ENCODE measurements at places on chromosomes 2 and 18.

DNA sequence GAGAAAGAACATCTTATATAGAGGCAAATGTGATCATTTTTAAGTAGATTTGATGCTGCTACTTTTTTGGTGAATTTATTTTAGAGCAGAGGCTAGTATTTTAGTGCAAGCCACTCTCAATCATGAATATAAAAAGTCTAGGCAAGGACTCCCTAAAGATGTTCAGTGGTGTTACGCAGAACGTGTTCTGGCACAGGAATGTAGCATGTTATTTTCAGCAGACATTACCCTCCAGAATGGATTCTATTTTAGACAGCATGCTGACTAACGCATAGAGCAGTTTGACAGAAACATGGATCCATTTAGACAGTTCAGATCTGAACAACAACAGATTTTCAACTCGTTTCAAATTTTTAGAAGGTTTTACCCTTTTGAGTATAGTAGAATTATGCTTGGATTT is 54.1 kb downstream of the DSC3 start:
- no peak for DNase-seq

GRCh38 chr2:219887870-219888269 is 260.4 kb downstream of the SLC4A3 start:
- DNase-seq = no peak

- no peak for DNase-seq
These were observed 43.0 kb upstream of the DSG1 start for GRCh38 chr18:31274931-31275330.

DNA sequence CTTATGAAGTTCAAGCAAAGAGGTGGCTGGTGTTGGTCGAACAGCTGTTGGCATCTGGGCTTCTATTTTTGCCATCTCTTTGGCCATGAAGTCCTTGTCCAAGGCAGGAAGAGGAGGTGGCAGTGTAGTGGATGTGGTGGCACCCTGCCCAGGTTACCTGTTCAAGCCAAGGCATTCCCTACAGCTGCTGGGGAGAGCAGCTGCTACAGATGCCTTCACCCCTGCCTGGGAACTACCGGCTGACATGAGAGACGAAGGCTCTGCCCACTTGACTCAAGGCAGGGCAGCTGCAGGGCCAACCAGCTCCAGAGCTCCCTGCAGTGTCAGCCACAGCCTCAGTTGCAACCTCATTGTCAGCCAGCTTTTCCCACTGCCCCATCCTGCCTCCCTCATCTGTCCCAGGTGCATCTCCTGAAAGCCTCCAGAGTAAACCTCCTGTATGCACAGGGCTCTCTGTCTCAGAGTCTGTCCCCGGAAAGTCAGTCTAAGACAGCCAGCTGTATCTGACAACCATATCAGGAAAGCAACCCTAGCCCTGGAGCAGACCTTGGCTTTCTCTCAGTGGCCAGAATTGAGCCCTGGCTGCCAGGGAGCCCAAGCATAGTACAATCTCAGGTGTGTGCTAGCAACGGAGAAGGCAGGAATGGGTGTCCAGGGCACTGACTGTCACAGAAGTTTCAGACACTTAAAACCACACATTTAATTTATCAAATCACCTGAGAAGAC is 115.9 kb downstream of the RPIA start:
- DNase-seq = no peak

DNA sequence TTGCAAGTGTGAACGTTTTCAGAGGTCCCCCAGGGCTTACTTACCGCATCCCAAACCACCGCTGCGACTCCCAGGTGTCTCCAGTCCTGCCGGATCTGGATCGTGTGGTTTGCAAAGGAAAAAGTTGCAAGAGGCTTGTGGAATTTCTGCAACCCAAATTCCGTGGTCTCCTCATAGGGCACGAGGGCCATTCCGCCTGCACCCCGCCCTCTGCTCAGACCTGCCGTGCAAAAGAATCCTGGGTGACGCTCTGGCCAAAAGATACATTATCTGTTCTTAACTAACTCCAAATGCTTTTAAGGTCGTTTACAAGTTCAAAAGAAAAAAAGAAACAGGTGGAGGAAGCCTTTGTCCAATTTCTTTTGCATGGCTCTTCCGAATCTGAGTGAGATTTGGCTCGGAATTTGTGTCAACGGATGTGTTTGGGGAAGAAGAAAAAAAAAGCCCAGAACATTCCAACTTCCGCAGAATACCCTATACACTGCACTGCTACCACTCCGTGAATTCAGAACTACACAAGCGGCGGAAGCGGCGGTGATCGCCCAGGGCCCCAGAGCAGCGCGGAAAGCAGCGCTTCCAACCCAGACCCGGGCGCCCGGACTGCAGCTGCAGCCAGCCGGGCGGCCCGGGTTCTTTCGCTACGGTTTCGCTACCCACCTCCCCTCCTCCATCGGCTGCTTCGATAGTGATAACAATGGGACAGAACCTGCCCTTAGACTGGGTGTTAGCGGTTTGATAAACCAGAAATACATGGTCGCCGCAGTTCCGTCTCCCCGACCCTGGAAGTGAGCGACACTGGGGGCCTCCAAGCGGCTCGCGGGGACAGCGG is 795 bp downstream of the METTL21A start:
- DNase-seq = peak; percentile 55

DNA sequence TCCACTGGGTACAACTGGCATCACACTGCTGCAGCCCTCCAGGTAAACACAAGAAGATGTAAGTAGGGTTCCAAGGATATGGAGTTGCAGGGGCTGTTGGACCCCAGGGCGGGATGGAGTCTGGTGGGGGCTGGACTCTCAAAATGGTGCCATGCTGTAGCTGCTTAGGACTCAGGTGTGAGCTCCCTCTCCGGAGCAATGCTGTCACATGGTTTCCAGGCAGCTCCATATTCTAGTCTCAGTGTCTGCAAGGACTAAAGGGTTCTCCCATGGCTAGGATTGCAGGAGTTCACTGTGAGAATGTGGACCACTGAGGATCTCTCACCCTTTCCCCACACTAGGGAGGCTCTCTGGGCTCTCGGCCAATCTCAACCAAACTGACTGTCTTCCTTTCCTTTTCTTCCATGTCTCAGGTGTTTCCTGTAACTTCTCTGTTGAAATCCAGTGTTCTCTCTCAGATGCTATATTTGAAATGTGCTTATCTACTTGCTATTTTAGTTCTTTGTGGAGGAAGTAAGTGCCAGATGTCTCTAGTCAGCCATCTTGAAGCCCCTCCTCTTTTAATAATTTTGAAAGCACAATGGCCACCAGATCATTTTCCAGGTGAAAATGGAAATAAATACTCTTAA is 57.6 kb downstream of the CCNT2 start:
- no peak for DNase-seq

DNA sequence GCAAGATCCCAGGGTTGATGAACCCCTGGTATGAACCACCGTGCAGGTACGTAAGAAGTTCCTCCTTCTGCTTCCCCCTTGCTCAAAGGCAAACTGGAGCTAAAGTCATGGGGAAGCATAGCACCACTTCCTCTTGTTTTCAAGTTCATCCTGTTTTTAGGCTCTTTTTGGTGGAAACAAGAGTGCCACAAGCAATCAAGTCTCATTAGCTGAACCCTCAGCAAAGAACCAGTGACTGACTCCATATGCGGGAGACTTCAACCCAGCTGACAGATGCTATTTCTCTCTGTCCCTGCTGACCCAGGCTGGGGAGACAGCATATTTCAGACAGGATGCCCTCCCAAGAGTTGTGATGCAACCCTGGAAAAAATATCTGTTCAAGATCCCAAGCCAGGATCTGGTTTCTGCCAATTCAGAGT is 47.7 kb downstream of the BCL2 start:
- no peak for DNase-seq

DNA sequence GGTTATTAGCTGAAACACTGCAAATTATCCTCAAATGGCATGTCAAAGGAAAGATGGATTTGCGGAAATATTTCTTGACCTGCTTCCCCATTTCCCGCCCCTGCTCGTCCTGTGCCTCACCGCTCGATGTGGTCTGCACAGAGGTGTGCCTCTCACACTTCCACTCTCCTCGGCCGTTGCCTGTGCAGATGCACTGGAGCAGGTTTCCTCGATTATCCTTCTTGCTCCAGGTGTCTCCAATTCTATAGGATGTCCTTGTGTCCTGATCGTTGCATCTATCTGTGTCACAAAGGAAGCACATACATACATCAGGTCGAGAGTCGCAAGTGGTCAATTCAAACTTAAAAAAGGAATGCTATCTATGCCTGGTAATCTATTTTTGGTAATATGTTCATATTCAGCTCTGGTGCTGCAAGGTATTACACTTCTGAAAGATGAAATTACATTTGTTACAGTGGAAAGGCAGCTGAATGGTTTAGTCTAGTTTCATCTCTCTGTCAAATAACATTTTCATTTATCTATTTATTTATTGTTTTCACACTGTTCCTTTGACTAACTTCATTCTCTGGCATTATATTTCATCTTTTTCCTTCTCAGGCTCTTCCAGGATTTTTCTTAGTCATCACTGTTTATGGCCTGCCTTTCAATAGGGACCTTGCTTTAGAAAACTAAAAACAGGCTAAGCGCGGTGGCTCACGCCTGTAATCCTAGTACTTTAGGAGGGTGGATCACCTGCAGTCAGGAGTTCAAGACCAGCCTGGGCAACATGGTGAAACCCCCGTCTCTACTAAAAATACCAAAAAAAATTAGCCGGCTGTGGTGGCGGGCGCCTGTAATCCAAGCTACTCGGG is 7.6 kb downstream of the FN1 start:
- DNase-seq = no peak

DNA sequence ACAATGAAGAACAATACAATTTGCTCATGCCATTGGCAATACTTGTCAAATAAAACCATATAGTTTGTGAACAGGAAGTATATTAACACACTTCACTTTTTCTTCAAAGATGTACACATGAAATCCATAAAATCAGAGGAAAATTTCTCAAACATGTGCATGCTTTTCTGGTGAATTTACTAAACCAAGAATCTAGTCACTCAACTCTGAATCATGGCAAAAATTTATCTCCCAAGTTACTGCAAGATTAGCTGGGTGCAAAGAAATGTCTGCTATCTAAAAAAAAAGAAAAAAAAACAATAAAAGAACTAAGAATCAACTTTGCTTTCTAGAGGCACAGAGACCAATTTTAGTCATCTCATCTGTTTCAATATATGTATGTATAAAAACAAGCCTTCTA is 419.2 kb downstream of the NR4A2 start:
- no peak for DNase-seq

GRCh38 chr2:152587187-152587947 is 129.9 kb downstream of the PRPF40A start:
- DNase-seq = peak; percentile 13

DNA sequence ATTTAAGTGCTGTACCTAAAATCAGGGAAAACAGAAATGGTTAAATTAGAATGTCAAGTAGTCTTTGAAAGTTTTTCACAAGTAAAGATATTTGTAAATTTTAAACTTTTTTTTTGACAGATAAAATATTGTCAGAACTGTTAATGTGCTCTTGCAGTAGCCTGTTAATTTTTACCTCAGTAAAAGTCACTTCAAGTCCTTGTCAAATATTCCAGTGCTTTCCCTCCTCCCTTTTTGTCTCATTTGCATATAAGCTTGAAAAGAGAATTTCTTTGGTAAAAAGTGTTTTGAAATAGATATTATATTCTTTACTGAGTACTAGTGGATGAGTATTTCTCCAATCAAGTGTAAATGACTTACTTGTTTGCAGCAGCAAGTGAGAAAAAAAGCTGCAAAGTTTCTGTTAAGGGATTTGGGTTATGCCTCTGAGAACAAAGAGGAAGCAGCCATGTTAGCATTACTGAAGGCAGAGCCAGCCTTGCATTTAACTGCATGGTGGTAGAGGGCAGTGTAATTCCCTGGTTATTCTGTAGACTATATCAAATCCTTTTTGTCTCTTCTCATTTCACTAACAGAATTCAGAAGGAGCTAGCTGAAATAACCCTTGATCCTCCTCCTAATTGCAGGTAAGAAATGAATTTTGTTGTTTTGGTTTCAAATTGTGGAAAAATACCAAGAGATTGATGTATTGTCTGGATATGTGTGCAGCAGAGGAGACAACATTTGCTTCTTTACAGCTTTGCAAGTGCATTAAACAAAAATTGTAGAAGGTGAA is 3.2 kb downstream of the UBE2E3 start:
- peak; percentile 59 for DNase-seq

GRCh38 chr2:132667706-132668105 is 2.3 kb downstream of the LYPD1 start:
- no peak for DNase-seq

DNA sequence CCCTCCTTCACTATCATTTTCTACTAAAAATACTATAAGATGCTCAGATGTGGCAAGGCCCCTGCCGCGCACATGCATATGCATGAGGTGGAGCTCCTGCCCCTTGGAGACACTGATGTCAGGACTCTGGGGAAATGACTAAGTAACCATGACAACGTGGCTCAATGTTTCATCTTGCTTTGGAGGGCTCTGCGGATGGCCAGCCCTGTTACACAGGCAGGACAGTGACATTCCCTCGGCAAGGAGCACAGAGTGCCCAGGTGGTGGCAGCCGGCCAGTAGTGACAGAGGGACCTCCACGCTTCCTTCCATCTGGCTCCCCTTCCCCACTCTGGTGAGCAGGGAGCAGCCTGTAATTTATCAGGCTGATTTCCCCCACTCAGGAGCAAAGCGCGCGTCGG is 364.1 kb downstream of the SS18 start:
- peak; percentile 79 for DNase-seq

DNA sequence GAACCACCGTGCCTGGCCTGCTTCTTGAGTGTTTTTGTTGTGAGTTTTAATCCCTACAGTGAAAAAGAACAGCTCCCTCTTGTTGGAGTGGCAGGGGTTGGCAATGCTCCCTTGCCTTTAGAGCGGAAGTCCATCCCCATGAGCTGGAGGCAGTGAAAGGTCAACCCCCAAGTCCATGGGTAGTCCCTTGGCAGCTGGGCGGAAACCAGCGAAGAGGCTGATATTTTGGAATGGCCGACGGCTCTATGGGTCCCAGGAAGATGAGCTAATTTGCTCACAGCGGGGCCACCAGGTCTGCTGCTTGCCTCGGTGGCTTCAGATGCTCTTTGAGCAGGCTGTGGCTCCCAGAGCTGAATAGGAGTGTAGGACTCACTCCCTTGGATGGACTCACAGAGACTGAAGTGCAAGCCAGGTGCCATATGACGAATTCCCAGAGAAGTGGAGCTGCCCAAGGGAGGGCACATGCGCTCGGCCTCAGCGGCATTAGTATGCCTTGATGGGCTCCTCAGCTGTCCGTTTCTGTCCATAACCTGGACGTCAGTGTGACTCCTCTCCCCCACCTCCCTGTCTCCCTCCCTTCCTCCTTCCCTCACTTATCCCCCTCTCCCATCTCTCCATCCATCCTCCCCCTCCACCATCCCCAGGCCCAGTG is 25.4 kb upstream of the RHOB start:
- DNase-seq = no peak

All from kidney capillary endothelial cell (primary cell).